ENCODE measurements at places on chromosomes 6 and 20.

- DNase-seq: no peak
These were observed 369.2 kb upstream of the JAG1 start for GRCh38 chr20:11043001-11043400.

GRCh38 chr6:155201461-155202226, 62.2 kb upstream of the CLDN20 start:
- no peak for DNase-seq

DNA sequence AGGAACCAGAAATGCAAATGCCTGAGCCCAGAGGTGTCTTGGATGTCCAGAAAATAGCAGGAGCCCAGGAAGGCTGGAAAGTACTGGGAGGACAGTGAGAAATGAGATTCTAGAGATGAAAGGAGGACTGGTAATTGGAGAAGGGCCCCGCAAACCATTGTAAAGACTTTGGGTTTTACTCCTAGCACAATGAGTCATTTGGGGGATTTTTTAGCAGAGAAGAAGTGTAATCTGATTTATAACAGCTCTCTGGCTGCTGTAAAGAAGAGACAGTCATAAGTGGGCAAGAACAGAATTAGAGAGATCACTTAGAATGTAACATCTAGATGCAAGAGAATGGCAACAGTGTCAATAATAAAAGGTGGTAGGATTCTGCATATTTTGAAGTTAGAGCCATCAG, 40.2 kb downstream of the SLC35F1 start:
- no peak for DNase-seq

GRCh38 chr6:705047-705446, 12.1 kb upstream of the EXOC2 start:
- DNase-seq: no peak

GRCh38 chr20:50456452-50457324, 53.5 kb upstream of the PTPN1 start:
- DNase-seq: peak; percentile 27

DNA sequence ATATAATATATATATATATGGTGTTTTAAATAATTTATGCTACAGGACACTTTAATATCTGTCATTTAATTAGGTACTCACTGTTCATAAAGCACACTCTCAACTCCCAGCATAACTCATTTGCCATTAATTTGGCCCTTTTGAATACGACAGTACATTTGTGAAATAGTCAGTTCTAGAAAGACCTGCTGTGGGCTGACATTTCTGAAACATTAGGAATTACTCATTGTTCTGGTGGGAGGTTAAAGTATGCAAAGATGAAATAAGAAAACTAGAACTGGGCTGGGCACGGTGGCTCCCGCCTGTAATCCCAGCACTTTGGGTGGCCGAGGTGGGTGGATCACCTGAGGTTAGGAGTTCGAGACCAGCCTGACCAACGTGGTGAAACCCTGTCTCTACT, 497.5 kb downstream of the UTRN start:
- DNase-seq: no peak

DNA sequence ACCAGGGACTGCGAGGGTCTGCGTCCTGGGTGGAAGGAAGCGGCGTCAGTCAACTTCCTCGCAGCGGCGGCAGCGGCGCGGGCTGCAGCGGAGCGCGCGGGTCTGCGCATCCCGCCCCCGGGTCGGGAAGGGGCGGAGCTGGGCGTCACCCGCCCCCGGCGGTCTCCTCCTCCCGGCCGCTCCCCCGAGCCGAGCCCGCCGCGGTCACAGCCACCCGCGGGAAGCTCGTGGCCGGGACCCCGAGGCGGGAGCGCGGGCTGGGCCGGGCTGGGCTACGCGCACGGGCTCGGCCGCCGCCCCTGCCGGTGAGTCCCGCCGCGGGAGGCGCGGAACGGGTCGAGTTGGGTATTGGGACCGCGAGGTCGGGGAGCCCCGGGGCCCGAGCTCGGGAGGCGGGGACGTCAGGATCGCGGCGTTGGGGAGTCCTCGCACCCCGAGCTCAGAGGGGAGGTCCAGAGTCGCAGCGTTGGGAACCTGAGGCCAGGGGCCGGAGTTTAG, at the start of gene PAQR8:
PAQR8 (plus strand) TSS at position 207 of the 498 bp plus-strand sequence. CDS start 41,063 bp downstream, outside the sequence.
- DNase-seq: peak; percentile 88

DNA sequence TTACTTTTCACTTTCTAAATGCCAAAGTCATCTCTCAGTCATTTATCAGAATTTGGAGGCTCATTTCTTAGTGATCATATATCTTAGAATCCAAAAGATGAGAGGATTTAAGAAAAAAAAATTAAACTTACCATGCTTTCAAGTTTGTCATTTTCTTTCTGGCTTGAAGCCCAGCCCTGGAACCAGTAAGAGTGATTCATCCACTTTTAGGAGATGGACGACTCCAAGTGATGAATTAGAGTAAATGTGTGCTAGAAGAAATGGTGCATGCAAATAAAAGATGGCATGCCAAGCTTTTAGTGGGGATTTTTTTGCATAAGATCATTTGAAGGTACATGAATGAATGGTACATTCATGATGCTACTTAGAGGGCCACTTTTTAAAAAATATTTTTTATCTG, 20.1 kb downstream of the PLCB1 start:
- no peak for DNase-seq

DNA sequence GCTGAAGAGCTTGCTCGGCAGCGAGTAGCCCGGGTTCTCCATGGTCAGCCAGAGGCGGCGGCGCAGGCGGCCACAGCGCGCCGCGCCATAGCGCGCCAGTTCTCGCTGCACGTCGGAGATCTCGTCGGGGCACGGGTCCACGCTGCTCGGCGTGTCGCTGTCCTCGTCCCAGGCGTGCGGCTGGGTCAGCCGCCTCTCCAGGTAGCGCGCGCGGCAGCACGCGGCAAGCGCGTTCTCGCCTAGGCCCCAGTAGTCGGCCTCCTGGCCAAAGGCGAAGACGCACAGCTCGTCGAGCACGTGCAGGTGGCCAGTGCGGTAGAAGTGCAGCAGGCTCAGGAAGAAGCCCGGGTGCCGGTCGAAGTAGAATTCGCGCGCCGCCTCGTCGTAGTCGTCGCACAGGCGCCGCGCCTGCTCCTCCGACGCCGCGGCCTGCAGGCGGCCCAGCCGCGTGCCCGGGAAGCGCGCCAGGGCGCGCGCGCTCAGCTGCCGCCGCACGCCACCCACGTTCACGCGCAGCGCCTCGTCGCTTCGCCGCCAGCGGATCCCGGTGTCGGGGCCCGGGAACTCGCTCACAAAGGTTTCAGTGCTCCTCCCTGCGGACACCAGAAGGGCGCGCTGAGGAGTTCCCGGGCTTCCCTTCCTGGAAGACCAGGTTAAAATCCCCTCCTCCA, 2.7 kb downstream of the KCNS1 start:
- DNase-seq: peak; percentile 27

GRCh38 chr6:56595490-56596122, 47.1 kb downstream of the DST start:
- peak; percentile 26 for DNase-seq

DNA sequence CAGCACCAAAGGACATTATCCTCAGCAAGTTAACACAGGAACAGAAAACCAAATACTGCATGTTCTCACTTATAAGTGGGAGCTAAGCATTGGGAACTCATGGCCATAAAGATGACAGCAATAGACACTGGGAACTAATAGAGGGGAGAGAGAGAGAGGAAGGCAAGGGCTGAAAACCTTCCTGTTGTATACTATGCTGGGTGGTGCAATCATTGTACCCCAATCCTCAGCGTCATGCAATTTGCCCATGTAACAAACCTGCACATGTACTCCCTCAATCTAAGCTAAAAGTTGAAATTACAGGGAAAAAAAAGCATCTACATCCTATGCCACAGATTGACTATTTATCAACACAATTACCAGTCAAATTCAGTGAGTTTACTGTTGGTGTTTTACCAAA, 20.0 kb upstream of the VNN1 start:
- no peak for DNase-seq

DNA sequence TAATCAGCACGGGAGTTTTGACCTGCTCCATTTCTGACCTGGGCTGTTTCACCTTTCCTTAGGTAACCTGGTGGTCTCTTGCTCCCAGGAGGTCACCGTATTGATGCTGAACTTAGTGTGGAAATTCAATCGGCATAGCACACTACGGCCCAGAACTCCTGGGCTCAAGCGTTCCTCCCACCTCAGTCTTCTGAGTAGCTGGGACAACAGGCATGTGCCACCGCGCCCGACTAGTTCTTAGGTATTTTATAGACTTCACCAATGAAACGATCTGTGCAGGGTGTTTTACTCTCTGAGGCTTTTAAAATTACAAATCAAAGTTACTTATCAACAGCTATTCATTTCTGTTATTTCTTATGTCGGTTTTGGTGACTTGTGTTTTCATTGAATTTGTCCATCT, 42.1 kb downstream of the ATG5 start:
- no peak for DNase-seq

- DNase-seq: no peak
These were observed 96.3 kb downstream of the GJA1 start for GRCh38 chr6:121531658-121532169.

- no peak for DNase-seq
These were observed 56.0 kb downstream of the CLIC5 start for GRCh38 chr6:45959534-45960145.

- DNase-seq: no peak
These were observed 69.2 kb downstream of the MRPL14 start for GRCh38 chr6:44057931-44058616.

DNA sequence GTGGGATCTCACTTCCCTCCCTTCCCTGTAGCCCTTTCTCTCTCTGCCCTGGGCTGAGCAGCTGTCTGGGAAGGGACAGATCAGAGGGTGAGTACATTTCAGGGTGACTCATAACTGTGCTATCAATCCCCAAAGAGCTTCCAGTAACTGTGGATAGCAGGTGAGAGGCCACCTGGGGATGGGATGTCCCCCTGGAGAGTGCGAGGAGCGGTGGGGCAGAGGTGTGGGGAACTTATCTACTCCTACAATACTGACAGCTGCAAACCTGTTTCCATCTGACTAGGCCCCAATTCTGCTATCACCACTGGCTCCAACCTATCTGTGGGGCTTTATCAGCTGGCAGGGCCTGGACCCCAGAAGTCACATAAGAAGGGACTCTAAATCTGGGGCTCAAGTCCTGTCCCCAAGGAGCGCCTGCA, 32.6 kb downstream of the KCNK5 start:
- no peak for DNase-seq

DNA sequence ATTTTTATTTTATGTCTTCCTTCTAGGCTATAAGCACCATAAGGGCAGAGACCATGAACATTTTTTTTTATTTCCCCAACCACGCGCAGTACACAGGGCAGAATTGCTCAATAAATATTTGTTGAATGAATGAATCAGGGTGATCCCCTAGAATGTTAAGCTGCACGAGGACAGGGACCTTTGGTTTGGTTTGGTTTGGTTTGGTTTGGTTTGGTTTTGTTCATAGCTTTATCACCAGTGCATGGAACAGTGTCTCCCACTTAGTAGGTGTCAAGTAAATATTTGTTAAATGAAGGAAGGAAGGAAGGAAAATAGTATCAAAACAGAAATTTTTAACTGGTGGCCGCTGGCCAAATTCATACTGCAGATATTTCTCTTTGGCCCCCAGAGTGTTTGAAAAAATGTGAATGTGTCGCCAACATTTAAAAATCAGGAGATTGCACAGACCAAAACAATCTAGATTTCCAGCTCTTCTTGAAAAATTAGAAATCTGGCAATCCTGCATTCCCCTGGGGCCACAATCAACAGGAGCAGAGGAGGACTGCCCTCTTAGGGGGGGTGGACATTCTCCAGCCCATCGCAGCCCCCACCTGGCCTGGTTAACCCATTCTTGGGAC, 205.3 kb downstream of the EYA2 start:
- DNase-seq: no peak

- DNase-seq: no peak
These were observed 16.4 kb upstream of the BLOC1S5 start for GRCh38 chr6:8080362-8081151.

- no peak for DNase-seq
These were observed 4.0 kb downstream of the ZBTB24 start for GRCh38 chr6:109478841-109479624.

GRCh38 chr6:103047567-103047966, 1654.1 kb downstream of the GRIK2 start:
- DNase-seq: no peak

DNA sequence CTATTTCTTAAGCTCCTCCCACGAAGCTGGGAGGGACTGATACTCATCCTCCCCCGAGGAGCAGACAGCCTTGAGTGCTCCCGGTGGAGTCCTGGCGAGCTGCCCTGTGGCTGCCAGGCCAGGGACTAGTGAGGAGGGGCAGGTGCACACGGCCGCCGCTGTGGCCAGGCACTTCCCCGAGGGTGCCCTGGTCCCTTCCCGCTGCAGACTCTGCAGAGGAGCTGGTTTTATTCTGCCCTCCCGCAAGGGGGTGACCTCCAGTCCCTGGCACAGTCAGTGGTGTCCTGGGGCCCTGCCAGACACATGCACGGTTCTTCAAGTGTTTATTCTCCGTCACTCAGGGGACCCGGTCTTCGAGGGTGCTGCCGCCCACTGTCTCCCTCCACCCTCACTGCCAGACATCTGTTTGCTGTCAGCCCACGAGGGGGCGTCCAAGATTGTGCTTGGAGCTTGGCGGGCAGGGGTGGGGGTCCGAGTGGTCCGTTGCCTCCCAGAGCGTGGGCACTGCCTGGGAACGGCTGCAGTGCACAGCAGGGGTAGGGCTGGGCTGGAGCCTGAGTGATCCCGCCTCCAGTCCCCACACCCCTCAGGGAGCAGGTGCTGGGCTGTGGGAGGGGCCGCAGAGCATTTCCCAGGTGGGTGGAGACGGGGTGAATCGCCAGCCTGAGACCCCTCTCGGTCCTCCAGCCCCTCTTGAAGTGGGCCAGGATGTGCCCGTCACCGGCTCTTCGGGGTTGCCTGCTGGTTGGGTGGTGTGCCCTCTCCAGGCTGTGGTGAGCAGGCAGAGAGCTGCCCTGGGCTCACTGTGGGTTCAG, 3.1 kb upstream of the CABLES2 start:
- DNase-seq: peak; percentile 54

- no peak for DNase-seq
These were observed 3.0 kb downstream of the TSHZ2 start for GRCh38 chr20:52975029-52975732.

DNA sequence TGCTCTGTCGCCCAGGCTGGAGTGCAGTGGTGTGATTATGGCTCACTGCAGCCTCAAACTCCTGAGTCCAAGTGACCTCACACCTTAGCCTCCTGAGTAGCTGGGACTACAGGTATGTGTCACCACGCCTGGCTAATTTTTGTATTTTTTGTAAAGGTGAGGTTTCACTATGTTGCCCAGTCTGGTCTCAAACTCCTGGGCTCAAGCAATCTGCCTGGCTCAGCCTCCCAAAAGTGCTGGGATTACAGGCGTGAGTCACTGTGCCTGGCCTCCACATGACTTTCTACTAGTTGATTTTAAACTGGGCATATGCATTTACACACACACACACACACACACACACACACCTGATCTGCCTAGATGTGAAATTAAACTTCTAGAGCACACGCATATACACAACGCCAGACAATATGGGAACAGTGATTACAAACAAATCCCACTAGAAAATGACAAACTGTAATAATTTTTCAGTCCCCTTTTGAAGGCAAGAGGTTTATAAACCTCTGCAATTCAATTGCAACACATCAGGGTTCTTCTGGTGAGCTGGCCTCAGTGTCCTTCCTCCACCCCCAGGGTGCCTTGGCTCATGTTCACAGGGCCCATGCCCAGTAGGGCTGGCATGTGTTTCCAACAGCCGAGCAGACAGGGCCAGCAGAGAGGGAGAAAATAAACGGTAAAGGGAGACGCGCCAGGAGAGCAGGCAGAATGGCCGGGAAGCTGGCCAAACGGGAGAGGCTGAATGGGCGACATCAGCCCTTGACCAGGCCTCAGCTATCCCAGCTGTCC, 31.2 kb downstream of the PARD6B start:
- DNase-seq: no peak
